CD4-positive, alpha-beta T cell (primary cell): ENCODE measurements at places on chromosomes 13 and 19. TPM values are rescaled to one million over a fixed set of nuclear protein-coding genes. Genes with fewer than 3 reads are reported as not detected.

ZFR2 gene
- total RNA-seq, result 0.73 TPM

CEACAM7 gene
- not detected for total RNA-seq

CGB3 gene
- total RNA-seq, result not detected

PALM gene
- total RNA-seq, result not detected

THAP8 gene
- total RNA-seq, result 0.38 TPM

VSTM2B gene
- not detected for total RNA-seq

DNA sequence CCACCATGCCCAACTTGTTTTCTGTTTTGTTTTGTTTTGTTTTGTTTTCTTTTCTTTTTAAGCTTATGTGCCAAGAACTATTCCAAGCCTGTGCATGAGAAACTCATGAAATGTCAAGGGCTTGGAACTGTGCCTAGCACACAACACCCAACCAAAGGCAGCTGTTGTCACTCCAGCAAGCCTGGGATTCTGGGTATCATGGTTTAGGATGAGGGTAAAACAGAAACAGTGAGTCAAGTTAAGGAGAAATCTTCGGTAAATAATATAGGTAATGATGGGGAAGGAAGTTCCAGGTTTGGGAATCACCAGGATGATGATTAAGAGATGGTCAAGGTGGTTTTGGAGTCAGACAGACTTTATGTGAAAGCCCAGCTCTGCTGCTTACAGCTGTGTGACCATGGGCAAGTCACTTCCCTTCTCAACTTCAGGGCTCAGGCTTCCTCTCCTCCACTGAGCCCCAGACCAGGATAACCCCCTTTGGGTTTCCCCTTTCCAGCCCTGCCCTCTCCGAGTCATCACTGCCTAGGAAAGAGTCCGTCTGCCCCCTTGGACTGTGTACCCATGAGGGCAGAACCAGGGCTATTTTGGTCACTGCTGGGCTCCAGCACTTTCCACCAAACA lies 5.0 kb downstream of the PVR start:
- H3K36me3 ChIP-seq, result no peaks in the 10 kb centered on the region
- peaks cover 14% of the 10 kb centered on the region for H3K27me3 ChIP-seq
- H3K4me1 ChIP-seq, result peaks cover 7% of the 10 kb centered on the region
- no peak overlapping the region for H3K4me3 ChIP-seq

DNA sequence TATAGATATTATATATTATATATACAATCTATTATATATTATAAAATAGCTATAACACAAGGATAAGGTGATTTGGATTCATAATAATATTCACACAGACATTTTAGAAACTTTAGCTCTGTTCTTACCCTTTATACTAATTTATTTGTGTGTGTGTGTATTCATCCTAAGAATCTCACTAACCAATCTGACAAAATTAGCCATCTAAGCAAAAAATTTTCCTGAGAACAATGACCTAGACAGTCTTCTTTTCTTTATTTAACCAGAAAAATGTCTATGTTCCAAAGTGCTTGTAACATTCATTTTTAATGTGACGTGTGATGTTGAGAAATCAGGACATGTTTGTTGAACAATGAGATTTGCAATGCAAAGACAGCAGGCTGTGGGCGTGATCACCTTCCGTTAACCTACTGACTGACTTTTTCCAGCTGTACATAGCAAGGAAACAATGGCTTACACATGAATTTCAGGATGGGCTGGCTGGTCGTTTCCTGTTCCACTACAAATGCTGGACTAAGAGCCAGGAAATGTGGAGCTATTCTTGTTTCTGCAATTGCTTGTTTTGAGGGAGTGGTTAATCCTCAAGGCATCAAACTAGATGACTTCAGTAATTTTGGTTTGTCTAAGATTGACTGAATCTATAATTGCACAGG lies 634.6 kb upstream of the ARGLU1 start:
- no peaks in the 10 kb centered on the region for H3K27me3 ChIP-seq
- no peak overlapping the region for H3K4me3 ChIP-seq
- no peaks in the 10 kb centered on the region for H3K36me3 ChIP-seq

DNA sequence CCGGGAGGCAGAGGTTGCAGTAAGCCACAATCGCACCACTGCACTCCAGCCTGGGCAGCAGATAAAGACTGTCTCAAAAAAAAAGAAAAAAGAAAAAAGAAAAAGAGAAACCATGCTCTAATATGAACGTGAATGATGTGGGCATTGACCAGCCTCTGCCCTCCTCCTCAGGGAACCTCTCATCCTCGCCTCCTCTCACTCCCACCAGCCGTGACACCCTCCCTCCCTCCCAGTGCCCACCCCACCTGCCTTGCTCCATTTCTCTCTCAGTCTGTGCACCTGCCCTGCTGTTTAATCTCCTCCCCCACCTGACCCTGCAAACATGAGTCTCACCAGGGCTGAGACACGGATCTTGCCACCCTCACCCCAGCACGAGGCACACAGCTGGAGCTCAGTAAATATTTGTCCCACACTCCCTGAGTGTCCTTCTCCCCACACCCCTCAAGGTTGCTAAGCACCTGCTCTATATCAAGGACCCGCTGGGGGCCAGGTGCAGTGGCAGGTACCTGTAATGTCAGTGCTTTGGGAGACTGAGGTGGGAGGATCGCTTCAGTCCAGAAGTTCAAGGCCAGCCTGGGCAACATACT lies 7.5 kb upstream of the BCAT2 start:
- no peaks in the 10 kb centered on the region for H3K4me1 ChIP-seq
- DNase-seq, result no peak
- H3K27me3 ChIP-seq, result no peaks in the 10 kb centered on the region
- no peak overlapping the region for H3K27ac ChIP-seq

- no peaks in the 10 kb centered on the region for H3K36me3 ChIP-seq
- no peaks in the 10 kb centered on the region for H3K4me1 ChIP-seq
- DNase-seq, result no peak
- H3K27me3 ChIP-seq, result no peaks in the 10 kb centered on the region
- no peak overlapping the region for H3K27ac ChIP-seq
- no peak overlapping the region for H3K4me3 ChIP-seq
Observed at GRCh38 chr13:113771709-113772331, 12.8 kb downstream of the TMEM255B start.

DNA sequence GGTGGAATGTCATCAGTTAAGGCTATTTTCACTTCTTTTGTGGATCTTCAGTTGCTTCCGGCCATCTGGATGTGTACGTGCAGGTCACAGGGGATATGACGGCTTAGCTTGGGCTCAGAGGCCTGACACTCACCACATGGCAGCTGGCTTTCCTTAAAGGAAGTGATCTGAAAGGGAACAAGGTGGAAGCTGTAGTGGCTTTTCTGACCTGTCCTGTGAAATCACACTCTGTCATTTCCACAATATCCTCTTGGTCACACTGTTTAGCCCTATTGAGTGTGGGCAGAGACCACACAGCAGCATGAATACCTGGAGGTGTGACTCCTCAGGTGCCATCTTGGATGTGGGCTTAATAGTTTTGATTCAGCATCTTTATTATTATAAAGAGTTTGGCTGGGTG lies 4.5 kb upstream of the BAX start:
- H3K4me1 ChIP-seq, result peaks cover 8% of the 10 kb centered on the region
- H3K27ac ChIP-seq, result no peak overlapping the region
- no peaks in the 10 kb centered on the region for H3K27me3 ChIP-seq
- H3K4me3 ChIP-seq, result no peak overlapping the region

DNA sequence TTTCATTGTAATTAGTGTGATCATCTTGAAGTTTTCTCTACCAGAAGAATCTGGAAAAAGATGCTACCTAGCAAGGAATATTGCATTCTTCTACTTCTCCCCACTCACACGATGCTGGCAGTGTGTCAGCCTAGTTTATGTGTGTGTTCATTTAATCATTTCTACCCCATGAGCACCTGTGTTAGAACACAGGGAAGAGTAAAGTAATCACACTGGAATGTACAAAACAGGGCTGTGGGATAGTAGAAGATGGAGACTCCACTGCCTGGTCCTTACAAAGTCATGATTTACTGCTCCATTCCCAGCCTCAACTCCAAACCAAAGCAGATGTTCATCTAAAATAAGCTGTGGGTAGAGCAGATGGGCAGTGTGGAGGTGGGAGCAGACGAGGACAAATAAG lies 47.7 kb upstream of the RGCC start:
- no peaks in the 10 kb centered on the region for H3K36me3 ChIP-seq
- DNase-seq, result no peak
- H3K4me3 ChIP-seq, result no peak overlapping the region
- peaks cover 4% of the 10 kb centered on the region for H3K4me1 ChIP-seq
- H3K27me3 ChIP-seq, result no peaks in the 10 kb centered on the region

DNA sequence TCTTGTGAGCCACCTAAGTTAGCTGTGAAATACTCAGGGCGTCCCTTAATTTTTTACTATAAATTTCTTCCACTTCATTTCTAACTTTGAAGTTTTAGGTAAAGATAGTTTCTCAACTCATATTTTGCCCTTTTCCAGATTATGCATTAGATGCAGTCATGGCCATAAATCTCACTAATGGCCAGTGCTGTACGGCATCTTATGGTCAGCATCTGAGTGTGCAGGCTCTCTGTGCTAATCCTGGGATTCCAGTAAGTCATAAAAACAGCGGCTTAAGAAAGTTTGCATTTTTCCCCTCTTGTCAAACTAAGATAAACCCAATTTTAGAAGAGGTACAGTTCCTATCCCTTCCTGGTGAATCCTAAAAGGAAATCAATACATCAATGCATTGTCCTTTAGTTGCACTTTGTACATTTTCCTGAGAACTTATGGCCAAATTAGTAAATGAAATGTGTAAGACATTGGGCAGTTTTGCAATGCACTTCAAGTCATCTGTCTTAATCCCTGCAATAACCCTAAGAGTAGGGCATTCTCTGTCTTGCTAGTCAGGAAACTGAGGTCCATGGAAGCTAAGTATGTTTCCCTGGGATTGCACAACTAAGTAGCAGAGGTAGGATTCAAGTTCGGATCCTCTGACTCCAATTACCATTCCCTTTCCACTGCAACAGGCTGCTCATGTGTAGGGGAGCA lies 146.2 kb downstream of the DCT start:
- H3K4me3 ChIP-seq, result no peak overlapping the region
- DNase-seq, result no peak
- H3K27me3 ChIP-seq, result peaks cover 4% of the 10 kb centered on the region
- no peaks in the 10 kb centered on the region for H3K36me3 ChIP-seq

DNA sequence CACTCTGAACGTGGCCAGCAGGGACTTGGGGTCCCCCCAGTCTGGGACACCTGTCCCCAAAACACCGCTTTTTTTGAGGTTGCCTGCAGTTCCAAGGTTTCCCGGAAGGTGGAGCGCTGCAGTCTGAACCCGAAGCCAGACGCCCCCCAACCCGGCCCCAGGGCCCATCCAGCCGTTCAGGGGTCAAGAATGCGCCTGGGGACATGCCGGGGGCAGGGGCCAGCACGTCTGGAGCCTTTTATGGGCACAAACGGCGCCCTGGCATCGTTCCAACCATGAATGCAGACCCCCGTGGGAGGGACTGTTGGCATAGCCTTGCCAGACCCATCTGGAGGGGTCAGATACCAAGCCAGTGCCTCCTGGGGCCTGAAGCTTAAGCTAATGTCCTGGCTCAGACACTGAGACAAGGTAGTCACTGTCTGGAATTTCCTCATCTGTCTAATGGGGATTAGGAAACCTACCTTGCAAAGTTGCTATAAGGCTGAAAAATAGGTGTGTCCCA lies 6.9 kb downstream of the S1PR5 start:
- H3K4me1 ChIP-seq, result peaks cover 34% of the 10 kb centered on the region
- DNase-seq, result peak; percentile 72
- no peak overlapping the region for H3K27ac ChIP-seq

GRCh38 chr19:3479834-3480215 lies 500 bp downstream of the SMIM24 start:
- H3K4me1 ChIP-seq, result peaks cover 17% of the 10 kb centered on the region
- no peaks in the 10 kb centered on the region for H3K36me3 ChIP-seq
- H3K4me3 ChIP-seq, result no peak overlapping the region
- H3K27me3 ChIP-seq, result no peaks in the 10 kb centered on the region
- DNase-seq, result no peak

- no peaks in the 10 kb centered on the region for H3K27me3 ChIP-seq
- H3K4me1 ChIP-seq, result peaks cover 39% of the 10 kb centered on the region
- no peak overlapping the region for H3K27ac ChIP-seq
- DNase-seq, result no peak
- no peak overlapping the region for H3K4me3 ChIP-seq
Observed at GRCh38 chr19:10621966-10622365, 3.4 kb upstream of the SLC44A2 start.

DNA sequence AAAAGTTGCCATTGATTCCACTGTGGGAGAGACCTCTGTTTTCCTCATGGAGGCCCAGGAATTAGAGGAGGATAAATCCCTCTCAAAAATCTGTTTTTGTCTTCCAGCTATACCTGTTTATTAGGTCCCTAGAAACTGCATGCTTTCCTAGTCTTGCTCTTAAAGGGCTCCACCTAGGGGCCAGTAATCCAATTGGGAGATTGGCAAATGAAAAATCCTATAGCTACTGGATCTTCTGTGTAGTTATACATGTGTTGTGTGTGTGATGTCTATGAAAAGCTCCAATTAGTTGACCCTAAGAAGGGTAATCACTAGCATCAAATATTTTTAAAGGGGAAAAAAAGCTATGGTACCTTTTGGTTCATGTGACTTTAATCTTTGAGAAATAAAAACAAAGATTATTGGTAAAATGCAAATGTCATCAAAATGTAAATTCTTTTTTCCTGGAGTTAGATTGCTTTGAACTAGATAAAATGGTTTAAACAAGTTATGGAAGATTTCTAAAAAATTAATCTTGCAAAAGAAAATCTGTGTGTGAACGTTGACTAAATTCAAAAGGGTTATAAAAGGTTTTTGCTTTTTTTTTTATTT lies 63.4 kb upstream of the C1QTNF9B start:
- H3K4me3 ChIP-seq, result no peak overlapping the region
- H3K36me3 ChIP-seq, result no peaks in the 10 kb centered on the region
- no peaks in the 10 kb centered on the region for H3K4me1 ChIP-seq
- no peaks in the 10 kb centered on the region for H3K27me3 ChIP-seq
- no peak for DNase-seq

DNA sequence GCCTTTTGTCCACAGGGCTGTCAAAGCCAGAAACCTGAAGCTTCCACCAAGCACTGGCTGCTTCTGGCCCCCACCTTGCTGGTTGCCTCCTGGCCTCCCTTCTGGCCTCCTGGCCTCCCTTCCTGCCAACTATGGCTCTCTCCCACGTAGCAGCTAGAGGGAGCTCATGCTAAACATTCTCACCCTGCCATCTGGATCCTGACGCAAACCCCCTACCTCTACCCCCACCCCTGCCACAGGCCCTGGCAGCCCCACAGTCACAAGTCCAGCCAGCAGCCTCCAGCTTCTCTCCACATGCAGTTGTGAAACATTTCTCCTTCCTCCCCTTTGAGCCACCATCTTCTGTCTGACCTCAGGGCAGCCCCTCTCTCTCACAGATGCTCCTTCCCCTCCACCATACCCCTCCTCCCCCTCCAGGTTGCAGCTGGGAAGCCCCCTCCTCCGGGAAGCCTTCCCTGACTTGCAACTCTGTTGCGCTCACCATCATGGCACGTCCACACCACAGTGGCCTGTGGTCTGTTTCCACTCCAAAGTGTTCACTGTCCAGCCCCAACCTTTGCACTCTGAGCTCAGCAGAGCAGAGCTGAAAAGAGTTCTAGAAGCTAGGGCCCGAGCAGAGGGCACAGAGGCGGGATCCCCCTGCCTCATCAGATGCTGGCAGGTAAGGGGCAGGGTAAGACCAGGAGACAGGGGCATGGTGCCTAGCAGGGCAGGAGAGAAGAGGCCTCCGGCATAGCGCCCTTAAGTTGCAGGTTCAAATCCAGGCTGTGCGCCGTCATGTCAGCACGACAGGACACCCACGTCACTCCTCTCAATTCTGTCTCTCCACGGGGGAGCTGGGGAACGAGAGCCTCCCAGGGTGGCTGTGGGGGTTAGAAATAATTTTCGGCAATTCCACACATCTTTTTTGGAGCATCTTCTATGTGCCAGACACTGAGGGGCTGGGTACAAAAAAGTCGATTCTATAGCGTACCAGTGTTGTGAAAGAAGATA lies 7.3 kb downstream of the ADGRL1 start:
- DNase-seq, result no peak
- H3K27me3 ChIP-seq, result no peaks in the 10 kb centered on the region
- H3K36me3 ChIP-seq, result no peaks in the 10 kb centered on the region
- H3K4me1 ChIP-seq, result peaks cover 20% of the 10 kb centered on the region
